ENCODE measurements at places on chromosomes 2 and 18. TPM values are rescaled to one million over a fixed set of nuclear protein-coding genes. Genes with fewer than 3 reads are reported as not detected.

- no peak for DNase-seq
These were observed 26.2 kb upstream of the SNED1 start for GRCh38 chr2:240972201-240972600.

The KCNE4 gene
- polyA plus RNA-seq = not detected

GRCh38 chr2:144084114-144084661 is 435.7 kb downstream of the ZEB2 start:
- DNase-seq = no peak

DNA sequence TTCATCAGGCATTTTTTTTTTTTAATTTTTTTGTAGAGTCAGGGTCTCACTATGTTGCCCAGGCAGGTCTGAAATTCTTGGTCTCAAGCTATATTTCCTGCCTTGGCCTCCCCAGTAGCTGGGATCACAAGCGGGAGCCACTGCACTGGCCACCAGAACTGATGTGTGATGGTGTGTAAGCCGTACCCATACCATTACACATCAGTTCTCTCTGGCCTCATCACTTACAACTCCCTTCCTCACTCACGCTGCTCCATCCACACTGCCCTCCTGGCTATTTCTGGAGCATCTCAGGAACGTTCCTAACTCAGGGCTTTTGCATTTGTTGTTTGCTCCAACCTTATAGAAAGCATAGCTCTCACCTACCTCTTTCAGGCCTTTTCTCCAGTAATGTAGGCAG is 834.5 kb upstream of the ID2 start:
- DNase-seq = no peak

Data from GM12878 (cell line).